ENCODE measurements at places on chromosomes 6 and 20.

GRCh38 chr6:12637960-12638641, 78.5 kb upstream of the PHACTR1 start:
- DNase-seq: peak; percentile 35

DNA sequence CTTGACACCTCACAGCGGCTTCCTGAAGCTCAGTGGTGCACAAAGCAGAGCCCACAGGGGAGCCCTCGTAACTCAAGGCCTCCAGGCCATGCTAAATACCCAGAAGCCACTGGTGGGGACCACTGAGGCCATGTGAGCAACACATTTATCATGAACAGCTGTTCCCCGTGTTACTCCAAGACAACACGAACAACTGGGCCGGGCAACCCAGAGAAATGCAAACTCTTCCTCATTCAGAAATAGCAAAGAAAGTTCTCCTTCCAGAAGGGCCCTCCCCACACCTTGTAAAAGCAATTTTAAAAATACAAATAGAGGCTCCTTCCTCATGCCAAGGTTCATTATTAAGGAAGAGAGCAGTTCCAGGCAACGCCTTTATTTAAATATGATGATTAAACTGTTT, 36.3 kb upstream of the SLCO4A1 start:
- no peak for DNase-seq

GRCh38 chr20:61253640-61254511, 1.8 kb downstream of the CDH4 start:
- no peak for DNase-seq

DNA sequence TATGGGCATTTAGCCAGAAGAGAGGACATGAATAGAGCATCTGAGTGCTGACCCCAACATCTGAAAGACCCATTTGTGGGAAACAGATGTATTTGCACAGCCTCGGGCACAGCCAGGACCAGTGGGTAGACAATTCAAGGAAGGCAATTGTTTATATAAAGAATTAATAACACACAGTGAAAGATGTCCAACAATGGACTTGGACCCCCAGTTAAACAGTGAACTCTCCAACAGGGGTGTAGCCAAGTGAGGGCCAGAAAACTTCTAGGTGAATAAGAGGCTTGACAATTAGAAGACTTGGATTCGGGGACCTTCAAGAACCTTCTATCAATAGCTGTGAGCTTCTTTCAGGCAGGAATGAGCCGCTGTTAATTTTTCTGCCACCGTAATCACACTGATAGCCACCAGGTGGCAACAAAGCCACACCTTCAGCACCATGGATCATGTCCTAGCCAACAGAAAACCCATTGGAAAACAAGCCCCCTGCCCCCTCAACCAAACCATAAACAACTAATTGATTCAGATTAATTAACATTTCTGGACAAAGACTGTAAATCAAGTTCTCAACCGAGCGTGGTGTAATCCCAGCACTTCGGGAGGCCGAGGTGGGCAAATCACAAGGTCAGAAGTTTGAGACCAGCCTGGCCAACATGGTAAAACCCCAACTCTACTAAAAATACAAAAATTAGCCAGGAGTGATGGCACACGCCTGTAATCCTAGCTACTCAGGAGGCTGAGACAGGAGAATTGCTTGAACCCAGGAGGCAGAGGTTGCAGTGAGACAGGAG, 8.8 kb upstream of the SRSF6 start:
- DNase-seq: no peak

- no peak for DNase-seq
Measured at GRCh38 chr6:65161661-65162060, 545.4 kb downstream of the EYS start.

DNA sequence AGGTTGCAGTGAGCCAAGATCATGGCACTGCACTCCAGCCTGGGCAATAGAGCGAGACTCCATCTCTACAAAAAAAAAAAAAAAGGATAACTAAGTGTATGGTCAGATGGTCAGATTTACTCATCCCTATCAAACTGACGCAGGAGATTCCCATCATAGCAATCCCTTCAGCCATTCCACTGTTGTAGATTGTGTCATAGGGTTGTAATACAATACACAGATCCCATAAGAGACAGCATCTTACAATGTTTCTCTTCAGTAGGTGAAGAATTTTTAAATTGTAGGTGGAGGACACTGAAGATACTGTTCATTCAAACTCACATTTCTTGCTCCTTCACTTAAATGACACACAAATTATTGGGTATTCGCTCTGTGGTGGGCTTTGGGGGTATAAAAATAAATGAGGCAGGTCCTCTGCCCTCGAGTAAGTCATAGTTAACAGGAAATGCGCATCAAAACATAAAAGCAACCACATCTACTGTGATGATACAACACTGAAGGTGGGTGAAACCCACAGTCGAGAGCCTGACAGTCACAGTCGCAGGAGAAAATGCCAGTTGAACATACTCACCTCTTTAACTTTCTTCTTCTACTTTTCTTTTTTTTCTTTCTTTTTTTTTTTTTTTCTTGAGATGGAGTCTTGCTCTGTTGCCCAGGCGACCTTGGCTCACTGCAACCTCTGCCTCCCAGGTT, 205.5 kb downstream of the ZNF217 start:
- DNase-seq: no peak

DNA sequence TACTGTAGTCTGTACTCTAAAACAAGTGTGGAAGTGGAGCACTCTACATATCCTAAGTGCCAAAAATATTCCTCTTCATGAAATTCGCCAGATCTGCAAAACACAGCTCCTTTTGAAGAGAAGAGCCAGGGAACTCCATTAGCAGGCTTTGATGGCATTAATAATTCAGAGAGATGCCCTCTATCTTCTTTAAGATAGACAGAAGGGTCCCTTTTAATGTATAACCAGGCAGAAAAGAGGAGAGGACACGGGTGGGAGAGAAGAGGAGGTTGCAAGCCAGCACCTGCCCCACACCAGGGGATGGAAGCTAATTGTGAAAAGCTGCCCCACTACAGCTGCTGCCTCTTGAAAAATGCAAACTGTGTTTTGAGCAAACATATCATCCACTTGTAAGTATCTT, 3.7 kb upstream of the RFPL4B start:
- DNase-seq: no peak

- no peak for DNase-seq
Measured at GRCh38 chr6:48101290-48101689, 9.7 kb downstream of the PTCHD4 start.

DNA sequence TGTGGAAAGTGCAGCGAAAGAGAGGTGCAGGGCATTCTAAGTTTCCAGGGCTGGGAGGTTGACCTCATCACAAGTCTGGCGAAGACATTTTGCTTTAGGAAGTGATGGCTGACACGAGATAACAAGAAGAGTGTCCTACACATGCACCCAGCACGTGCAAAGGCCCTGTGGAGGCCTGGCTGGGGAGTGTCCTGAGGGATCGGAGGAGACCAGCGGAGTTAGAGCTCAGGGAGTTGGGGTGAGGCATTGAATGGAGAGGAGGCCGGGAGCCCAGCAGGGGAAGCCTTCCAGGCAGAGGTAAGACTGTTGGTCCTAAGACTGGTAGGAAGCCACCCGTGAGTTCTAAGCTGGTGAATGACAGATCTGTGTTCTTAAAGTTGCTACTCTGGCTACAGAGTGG, 58.4 kb downstream of the PPP1R14C start:
- DNase-seq: no peak

- no peak for DNase-seq
Measured at GRCh38 chr6:35264550-35265274, 5.2 kb downstream of the ZNF76 start.

DNA sequence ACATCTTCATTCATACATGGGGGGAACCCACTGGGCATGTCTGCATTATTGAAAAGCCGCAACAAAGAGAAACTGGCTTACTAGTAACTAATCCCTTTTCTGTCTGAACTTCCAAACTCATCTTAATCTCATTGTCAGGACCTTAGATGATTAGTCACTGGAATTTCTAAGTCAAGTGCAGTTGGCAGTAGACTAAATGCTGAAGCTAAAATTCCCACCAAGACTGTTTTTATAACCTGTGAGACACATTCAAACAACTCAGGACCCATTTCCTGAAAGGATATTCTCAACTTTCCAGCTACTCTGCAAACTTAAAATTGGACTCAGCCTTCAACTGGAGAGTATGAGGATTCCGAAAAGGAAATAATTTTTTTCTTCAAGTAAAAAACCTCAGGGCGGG, 94.8 kb upstream of the SCAF8 start:
- DNase-seq: peak; percentile 14

GRCh38 chr6:44269178-44269920, 901 bp upstream of the TMEM151B start:
- no peak for DNase-seq

- DNase-seq: no peak
Measured at GRCh38 chr6:63795006-63795405, 159.4 kb downstream of the PHF3 start.

GRCh38 chr6:159761873-159762680, at the start of gene ACAT2:
TSS of gene ACAT2 (plus strand) at chr6:159762045. CDS start at chr6:159762088, 43 bp downstream.
- peak; percentile 71 for DNase-seq

- DNase-seq: no peak
Measured at GRCh38 chr20:53919886-53920285, 150.5 kb downstream of the BCAS1 start.

DNA sequence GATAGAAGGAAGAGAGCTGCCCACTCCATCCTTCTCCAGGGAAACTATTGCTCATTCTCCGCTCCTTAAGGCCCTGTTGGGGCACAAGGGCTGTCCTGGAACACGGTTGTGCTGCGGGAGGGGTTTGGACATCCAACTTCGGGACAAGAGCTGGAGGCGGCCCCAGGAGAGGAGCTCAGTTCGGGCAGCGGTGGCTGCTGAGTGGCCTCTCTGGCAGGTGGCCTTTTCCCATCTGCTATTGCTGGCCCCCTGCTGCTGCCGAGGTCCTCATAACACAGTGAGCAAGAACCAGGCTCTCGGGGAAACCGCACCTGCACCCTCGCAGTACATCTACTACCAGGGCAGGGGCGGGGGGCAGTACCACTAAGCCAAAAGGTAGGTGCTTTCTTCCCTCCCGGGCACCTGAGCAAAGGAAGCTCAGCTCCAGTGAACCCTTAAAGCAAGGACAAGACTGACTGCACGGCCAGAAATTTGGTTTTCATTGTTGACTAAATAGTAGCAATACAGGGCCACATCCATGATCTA, 63.7 kb downstream of the PSMG4 start:
- DNase-seq: no peak

DNA sequence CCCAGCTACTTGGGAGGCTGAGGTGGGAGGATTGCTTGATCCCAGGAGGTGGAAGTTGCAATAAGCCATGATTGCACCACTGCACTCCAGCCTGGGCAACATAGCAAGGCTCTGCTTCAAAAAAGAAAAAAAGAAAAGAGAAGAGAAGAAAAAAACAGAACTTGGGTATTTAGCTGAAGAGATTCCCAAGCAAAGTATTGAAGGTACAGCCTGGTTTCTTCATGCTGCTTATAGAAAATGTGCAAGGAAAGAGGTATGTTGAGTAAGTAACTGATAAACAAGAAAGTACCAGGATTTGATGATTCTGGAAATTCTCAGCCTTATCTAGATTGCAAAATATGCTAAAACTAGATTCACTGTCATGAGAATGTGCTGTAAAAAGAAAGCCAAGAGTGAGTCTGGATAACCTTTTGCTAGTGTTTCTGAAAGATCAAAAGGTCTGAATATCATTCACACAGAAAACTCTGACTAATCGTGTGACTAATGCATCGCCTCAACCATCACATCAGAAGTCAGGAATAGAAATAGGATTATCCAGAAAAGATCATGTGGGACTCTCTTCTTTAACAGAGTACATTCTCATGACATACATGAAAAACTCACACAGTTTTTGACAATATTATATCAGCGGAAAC, 32.4 kb upstream of the NOP56 start:
- DNase-seq: peak; percentile 12

DNA sequence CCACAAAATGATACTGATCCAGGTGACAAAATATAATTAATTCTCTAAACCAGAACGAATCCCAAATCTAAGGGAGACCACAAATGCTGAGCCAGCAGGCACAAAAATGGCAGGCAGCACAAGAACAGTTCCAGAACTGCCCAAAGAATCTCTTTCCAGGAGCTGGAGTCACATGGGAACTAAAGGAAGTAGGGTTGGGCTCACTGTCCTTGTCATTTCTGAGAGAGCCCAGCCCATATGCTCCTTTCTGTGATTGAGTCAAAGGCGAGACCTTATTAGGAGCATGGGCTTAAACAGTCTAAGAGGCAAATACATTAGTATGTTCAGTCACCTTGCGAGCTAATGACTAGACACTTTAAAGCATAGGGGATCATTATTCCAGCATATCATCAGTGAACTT, 327.6 kb upstream of the ARID1B start:
- DNase-seq: no peak

- no peak for DNase-seq
Measured at GRCh38 chr6:51283723-51284355, 465.2 kb downstream of the TFAP2B start.

GRCh38 chr20:57435498-57436222, 44.5 kb downstream of the RBM38 start:
- DNase-seq: peak; percentile 59

GRCh38 chr6:164478426-164478825, 831.0 kb downstream of the C6orf118 start:
- DNase-seq: no peak

DNA sequence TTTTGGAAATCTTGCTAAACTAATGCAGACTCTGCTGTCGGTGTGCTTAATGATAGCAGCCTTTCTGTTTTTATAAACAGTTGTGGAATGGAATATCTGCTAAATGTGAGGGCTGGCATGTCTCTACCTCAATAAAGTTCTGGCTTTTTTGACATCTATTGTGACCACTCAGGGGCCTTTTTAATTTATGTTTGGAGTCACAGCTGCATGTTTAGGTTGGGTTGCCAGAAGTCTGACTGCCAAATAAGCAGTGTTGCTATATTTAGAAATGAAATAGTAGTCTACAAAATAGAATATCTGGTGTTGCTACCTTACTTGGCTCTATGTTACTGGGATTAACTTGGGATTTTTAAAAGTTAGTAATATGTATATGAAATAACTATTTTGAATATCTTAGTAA, 125.1 kb upstream of the LOC128125822 start:
- no peak for DNase-seq

DNA sequence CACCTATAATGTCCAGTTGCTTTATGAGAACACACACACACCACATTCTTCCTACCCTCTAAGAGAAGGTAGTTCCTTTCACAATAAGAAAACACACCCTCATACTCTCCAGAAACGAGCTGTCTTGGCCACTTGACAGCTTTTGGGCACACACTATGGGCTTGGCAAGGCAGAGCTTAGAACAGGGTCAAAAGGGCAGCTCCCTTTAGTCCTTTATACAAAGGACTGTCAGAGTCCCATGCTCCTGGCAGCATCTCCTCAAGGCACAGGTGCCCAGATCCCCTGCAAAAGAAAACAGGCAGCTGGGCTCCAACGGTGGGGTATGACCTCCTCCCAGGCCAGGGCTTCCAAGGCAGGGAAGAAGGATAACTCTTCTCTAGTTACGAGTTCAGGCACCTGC, 4.9 kb upstream of the LYRM2 start:
- no peak for DNase-seq

All from kidney epithelial cell (primary cell).